ENCODE measurements at places on chromosomes 3 and 15.
A peak's percentile ranks its signal among the peaks of the same experiment; 100 is the strongest.

- DNase-seq: no peak
These were observed 230.5 kb upstream of the PROK2 start for GRCh38 chr3:72015463-72015862.

DNA sequence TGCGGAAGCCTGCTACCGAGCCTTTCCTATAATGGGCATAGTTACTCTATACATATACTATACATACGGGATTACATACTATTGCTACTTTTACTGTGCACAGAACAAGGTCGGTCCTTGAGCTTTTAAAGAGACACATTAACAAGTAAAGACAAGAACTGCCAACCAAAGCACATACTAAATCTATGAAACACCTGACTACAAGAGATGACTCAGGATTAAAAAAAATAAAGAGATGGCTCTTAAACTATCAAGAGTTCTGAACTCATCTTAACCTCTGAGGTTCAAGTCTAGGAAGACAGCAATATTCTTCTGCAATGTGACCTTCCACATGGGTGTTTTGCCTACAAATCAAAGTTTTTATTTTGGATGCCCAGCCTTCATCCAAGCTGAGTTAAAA lies 106.8 kb downstream of the TNIK start:
- DNase-seq: peak; percentile 41

DNA sequence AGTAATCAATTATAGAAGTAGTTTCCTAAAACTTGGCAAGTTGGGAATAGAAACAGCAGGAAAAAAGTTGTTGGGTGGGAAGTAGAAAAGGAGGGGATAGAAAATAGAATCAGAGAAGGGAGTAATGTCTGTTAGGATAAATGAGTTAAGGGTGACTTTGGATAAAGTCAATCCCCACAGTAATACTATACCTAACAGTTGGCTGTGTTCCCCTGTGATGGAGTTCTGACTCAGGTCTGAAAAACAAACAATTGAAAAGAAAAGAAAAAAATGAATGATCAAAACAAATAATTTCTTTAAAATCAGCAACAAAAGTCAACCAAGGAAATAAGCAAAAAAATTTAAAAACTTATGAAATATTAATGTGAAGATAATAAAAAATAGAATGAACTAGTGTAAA lies 50.3 kb downstream of the EMC4 start:
- DNase-seq: no peak

DNA sequence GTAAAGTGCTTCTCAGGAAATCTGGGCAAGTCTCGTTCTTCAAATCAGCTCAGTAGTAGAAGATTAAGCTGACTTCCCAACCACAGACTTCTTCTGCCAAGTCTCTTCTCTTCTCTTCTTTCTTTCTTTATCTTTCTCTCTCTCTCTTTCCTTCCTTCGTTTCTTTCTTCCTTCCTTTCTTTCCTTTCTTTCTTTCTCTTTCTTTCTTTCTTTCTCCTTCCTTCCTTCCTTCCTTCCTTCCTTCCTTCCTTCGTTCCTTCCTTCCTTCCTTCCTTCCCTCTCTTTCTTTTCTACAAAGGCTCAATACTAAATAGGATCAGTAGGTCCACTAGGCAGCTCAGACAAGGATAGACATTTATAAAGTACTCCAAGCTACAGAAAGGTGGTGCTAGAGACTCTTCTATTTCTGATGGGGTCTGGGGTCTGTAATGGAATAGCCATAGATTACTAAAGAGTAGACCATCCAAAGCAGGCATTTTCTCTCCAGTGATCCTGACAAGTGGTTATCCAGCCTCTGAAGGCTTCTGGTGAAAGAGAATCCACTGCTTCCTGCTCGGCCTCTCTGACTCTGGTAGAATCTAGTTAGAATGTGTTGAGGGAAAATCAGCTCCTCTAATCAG lies 100.8 kb downstream of the TPRG1 start:
- DNase-seq: no peak

DNA sequence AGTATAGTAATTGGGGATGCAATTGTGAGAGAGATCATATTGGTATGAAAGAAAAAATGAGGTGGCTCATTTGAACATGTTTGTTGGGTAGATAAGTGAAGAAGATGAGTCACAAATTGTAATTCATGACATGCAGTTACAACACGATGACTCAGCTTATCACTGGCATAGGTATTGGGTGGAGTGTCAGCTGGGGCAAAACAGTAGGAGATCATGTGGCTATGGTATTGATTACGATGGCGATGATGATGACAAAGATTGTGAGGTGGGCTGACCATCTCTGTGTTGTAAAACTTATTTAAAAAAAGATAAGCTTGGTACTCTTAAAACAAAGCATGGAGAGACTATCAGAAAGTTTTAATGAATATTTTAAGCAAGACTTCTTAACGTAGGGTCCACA lies 11.6 kb upstream of the DPH6 start:
- peak; percentile 50 for DNase-seq

GRCh38 chr3:143301031-143301901 lies 181.7 kb downstream of the CHST2 start:
- DNase-seq: no peak

- DNase-seq: no peak
These were observed 518.9 kb downstream of the SHQ1 start for GRCh38 chr3:72329354-72329753.

DNA sequence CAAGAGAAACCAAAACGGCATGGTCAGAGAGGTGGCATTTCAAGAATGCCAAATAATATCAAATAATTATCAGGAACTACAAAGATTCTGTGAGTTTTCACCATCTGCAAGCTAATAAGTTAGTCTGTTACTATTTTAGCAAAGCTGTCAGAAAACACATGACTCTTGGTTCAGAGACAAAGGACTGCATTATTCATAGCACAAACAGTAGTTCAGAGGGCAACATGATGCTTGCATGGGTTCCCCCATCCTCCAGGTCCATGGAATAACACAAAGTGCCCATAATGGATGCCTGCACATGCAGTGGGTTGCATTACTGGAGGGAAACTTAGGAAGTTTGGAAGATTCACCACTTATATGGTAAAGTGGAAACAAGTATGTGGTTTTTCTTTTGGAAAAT lies 228.8 kb upstream of the ALCAM start:
- DNase-seq: no peak

DNA sequence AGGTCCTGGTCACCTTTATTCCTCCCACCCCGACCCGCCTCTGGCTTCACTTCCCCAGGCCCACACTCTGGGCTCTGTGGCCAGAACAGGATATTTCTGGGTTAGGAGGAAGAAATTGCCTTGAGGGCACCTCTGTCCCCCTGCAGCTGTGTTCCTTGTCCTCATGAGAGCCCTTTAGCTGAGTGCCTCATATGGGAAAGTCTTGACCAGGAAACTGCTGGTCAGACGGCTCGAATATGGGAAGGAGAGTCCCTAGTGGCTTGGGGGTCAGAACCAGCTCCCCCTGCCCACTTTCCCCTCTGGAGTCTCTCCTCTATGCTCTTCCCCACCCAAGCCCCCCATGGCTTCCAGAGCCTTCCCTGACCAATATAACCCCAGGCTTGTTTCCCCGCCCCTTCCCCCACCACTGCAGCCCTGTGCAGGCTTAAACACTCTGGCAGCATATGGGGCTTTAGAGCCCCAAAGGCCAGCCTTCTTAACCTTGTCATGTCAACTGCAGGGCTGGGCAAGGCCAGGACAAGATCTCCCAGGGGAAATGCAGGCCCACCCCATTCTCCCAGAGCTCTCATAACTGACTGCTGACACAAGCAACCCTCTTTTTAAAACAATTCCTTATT lies 36.4 kb downstream of the SEC22C start:
- no peak for DNase-seq

- DNase-seq: no peak
These were observed 87.8 kb upstream of the CTDSPL start for GRCh38 chr3:37773911-37774310.

DNA sequence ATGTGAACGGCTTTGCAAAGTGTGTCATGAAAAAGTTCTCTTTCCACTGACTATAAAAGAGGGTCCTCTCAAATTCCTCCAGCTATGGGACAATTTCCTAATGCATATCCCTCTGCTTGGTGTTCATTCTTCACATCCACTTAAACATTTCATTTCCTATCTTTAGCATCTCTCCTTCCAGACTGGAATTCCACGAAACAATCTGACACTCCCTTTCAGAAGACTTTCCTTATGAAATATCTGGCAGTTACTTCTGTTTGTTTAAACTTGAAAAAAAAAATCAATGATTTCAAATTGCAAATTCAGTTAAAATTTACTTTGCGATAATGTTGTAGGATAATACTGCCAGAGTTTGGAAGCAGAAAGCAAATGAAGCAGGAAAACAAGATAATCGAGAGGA lies 105.8 kb upstream of the SELENOK start:
- no peak for DNase-seq

GRCh38 chr3:41900265-41900664 lies 61.6 kb downstream of the ULK4 start:
- no peak for DNase-seq

DNA sequence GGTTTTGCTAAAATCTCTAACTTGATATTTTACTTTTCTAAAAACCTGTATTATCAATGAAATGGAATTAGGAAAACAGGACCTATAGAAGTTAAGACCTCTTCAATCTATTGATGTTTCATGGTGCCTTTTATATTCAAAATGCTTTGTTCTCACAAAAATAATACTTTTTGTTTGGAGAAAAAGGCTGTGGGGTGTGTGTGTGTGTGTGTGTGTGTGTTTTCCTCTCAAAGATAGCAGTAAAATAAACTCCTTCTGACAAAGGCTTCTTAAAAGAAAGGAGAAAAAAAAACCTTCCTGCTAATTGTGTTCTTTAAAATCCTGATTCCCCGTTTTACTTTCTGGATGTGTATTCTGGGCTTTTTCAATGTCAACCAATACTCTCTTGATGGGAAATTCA lies 54.5 kb downstream of the RBM6 start:
- no peak for DNase-seq

- no peak for DNase-seq
These were observed 118.5 kb downstream of the IQCH start for GRCh38 chr15:67372986-67373675.

DNA sequence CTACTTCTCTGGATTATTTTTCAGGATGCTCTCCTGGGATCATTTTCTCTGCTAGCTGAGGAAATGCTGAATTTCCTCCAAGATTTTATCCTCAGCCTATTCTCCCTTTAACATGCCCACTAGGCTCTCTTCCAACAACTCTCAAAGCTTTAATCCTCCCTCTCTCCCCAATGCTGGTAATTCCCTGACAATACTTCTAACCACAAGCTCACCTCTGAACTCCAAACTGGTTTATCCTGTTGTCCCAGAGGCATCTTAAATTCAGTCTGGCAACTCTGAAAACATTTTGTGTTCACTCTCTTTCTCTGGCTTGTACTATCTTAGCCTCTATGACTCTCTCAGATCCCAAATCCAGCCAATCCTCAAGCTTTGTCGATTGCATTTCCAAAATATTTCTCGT lies 490.3 kb downstream of the MECOM start:
- DNase-seq: peak; percentile 78

DNA sequence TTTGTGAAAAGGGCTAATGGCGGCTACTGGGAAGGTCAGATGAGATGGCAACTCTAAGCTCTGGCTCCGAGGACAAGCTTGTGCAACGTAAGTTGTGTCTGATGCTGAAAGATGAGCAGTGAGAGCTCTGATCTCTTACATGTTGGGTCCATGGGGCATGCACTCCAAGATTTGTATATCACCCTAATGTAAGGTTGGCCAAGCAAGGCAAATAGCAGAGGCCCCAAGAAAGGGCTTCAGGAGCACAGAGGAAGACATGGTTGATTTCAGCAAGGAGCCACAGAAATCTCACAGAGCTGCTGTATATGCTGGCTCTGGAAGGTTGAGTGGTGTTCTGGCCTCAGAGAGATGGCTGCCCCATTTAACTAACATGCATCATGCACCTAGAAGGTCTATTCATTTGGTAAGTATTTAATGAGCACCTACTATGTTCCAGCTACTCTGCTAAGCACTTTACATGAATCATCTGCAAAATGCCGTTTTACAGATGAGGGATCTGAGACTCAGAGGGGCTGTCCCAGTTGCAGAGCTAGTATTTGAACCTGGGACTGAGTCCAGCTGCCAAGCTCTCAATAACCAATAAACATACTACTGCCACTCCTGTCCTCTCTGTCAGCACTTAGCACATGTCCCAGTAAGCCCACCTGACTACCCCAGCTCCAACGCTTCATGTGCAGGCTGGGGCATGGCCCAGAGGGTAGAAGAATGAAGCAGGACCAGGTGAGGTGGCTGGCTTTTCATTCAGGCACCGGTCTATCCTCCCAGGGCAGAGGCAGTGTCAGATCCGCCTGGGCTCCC lies 27.8 kb upstream of the ATP2B2 start:
- DNase-seq: no peak

DNA sequence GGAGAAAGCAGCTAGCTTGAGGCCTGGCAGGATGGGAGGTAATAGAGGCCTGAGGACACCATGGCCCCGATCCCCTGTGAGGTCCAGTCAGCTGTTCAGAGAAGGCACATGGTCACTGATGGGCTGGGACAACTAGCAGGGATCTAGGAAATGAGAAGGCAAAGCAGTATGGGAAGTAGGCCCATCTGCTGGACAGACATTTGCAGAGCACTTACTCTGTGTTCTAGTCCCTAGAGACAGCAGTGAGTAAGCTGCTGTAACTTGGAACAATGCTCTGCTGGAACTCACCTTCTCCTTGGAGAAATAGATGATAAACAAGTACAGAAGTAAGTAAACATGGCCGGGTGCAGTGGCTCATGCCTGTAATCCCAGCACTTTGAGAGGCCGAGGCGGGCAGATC lies 7.1 kb downstream of the ECE2 start:
- DNase-seq: no peak

GRCh38 chr3:171245796-171246765 lies 214.1 kb downstream of the TNIK start:
- no peak for DNase-seq

GRCh38 chr3:133662278-133662651 lies 524 bp upstream of the TOPBP1 start:
- DNase-seq: no peak

DNA sequence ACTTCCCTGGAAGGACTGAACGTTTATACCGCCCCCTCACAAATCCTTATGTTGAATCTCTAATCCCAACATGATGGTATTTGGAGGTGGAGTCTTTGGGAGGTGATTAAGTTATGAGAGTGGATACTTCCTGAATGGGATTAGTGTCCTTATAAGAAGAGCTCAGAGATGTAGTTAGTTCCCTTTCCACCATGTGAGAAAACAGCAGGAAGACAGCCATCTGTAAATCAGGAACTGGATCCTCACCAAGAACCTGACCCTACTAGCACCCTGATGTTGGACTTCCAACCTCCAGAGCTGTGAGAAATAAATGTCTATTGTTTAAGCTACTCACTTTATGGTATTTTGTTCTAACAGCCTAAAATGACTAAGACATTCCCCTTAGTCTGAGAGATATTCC lies 33.3 kb upstream of the SACM1L start:
- DNase-seq: no peak

- no peak for DNase-seq
These were observed 19.8 kb upstream of the LOXL1 start for GRCh38 chr15:73906346-73907034.

DNA sequence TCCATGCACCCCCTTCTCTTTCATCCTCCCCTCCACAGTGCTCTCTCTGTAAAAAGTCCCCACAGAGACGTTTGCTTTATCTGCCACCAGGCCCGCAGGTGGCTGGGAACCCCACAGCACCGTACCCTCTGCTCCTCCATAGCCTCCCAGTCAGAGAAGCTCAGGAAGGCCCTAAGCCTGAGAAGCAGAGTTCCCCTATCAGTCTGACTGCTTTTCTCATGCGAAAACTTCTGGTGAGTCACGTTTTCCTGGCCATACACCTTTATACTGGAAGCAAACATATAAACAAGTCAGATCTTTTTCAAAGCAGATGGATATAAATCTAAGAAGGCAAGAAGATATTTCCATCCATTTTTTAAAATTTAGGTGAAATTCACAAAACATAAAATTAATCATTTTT lies 51.5 kb upstream of the MEF2A start:
- DNase-seq: no peak
